ENCODE measurements at places on chromosomes 6 and 20.

- no peak for DNase-seq
Observed at GRCh38 chr20:64150756-64151632, 13.3 kb upstream of the MYT1 start.

DNA sequence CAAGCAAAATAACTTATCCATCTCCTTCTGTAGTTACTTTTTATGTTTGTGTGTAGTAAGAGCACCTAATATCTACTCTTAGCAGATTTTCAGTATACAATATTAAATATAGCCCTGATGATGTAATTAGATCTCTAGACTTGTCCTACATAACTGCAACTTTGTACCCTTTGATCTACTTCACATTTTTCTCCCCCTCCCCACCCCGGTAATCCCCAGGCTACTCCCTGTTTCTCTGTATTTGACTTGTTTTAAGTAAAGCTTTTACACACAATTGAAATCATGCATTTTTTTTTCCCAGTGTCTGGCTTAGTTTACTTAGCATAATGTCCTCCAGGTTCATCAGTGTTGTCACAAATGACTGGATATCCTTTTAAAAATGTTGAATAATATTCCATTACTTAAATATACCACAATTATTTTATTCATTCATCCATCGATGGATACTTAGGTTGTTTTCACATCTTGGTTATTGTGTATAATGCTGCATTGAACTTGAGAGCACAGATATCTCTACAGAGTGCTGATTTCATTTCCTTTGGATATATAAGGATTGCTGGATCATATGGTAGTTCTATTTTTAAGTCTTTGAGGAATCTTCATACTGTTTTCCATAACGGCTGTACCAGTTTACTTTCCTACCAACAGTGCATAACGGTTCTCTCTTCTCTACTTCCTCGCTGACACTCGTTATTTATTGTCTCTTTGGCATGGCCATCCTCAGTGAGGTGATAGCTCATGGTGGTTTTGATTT lies 212.7 kb downstream of the CDKAL1 start:
- DNase-seq = no peak

- no peak for DNase-seq
Observed at GRCh38 chr20:38132156-38132909, 32.7 kb downstream of the TGM2 start.

- no peak for DNase-seq
Observed at GRCh38 chr6:106757722-106758467, 128.5 kb downstream of the QRSL1 start.

- DNase-seq = no peak
Observed at GRCh38 chr6:85452441-85452881, 2.6 kb downstream of the NT5E start.

Measured in hematopoietic multipotent progenitor cell treated with erythropoietin and hydrocortisone succinate and interleukin-3 and kit ligand, for 17 days (in vitro differentiated cells).